ENCODE measurements at places on chromosomes 7 and 10.

- DNase-seq, result no peak
Measured at GRCh38 chr10:101033276-101033675, 2.2 kb downstream of the SFXN3 start.

DNA sequence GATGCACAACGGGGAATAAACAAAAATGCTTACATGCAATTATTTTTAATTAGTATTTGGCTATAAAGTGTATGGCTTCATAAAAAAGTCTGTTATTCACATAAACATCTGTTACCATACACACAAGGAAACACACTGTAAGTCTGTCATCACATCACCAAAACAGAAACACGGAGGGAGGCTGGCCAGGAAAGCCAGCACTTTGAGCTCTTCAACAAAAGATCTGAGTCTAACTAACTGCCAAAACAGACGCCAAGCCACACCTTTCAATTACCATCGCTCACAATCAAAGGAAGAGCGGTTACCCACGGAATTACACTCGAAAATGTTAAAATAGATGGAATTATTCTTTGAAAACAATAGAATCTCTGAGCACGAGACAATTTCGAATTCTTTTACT lies 49.2 kb upstream of the MGMT start:
- no peak for DNase-seq

DNA sequence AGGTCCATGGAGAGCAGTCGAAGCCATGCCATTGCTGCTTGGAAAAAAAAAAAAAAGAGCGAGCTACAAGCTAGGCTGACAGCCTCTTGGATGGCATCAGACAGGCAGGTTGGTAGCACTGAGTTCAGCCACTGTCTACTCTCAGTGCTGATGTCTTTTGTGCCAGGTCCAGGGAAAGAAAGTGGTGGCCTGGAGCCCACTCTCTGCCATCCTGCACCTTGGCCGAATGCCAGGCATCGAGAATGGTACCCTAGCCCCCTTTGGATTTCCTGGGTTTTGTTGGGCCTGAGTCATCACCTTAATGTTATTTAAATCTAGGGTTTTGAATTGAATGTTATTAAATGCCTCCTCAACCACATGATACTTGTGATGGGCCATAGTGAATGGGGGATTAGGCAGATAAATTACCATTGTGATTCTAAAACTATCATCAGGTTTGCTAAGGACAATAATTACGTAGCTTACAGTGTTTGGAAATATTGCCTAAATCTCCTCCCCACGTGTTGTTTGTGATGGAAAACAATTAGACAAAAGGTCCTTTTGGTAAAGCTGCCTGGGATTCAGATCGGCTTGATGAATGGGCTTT lies 195.7 kb upstream of the GPR26 start:
- no peak for DNase-seq

DNA sequence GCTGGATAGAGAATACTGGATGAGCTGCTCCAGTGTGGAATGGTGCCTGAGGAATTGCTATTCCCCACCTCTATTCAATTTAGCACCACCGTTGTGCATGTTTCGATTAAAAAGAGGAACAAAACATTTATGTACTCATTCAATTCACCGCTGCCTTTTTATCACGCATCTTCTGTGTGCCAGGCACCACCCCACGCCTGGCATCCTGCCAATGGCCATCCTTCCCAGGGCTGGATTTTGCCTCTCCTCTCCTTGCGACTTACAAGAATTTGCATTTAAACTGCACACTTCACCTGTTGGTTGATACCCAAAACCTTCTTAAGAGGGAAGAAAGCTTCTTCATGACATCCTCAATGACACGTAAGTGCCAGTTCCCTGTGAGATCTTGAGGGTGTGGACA lies 110.2 kb upstream of the DPP6 start:
- no peak for DNase-seq

DNA sequence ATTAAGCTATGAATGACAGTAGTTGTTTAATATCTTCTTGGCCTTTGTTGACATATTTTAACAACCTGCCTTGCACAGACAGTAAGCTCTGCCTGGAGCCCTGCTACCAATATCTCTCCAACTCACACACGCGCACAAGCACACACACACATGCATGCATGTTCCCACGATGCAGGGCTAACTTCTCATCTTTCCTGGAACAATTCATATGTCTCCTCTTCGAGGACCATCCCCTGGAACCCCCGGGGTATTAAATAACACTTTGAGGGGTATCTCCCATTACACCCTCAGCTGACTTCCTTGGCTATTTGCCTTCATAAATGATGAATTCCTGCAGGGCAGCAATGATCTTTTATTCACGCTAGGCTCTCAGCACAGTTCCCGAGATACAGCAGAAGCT lies 258.0 kb downstream of the TRIL start:
- no peak for DNase-seq

DNA sequence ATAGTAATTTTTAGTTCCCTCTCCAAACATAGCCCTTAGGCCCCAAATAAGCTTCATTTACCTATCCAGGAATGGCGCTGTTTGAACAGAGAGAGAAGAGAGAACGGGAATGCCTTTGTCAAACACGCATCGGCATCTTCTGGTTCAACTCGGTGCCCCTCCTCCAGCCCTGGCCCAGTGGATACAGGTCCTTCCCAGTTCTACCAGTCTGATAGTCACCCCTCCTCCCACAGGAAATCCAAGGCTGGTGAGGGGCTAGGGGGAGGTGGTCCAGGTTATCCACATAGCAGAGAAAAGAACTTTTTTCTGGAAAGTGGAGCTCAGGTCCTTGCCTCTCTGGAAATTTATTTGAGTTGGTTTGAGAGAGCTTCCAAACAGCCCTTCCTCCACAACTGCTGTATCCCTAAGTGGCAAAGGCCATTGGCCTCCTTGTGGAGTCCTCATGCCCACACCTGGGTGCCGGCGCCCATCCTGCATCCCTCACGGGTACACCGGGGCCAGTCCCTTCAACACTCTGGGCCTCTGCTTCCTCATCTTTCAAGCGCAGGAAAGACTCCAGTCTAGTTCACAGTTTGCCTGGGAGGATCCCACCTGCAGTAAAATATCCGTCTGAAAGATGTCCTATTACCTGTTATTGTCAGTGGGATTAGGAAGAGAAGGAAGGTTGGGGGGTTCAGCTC lies 287.4 kb downstream of the CELF2 start:
- DNase-seq, result no peak

DNA sequence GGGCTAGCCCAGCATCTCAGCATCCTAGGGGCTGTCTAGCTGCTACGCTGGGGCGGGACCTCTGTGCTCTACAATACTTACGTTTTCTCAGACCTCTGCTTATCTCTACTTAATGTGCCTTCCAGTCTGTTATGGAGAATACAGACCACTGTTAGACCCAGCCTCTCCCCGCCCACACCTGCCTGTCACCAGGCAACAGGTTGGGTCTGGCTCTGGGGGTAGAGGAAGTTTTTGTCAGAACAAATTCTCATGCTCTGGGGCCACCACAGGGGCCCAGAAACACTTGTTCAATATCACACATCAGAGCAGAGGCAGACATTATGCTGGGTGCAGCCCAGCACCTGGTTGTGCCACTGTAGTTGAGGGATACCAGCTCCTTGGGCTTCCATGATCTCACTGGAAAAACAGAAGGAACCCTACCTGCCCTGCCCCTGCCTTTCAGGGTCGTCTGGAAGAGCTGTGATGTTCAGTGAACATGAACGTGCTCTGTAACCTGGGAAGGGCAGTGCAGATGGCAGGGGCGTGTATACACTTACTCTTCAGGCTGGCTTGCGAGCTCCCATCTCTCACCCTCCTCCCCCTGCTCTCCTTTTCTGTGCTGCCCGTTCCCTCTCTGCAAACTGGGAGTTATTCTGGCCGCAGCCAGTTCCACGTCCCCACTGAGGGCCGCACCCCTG lies 135.2 kb upstream of the PODXL start:
- DNase-seq, result no peak

DNA sequence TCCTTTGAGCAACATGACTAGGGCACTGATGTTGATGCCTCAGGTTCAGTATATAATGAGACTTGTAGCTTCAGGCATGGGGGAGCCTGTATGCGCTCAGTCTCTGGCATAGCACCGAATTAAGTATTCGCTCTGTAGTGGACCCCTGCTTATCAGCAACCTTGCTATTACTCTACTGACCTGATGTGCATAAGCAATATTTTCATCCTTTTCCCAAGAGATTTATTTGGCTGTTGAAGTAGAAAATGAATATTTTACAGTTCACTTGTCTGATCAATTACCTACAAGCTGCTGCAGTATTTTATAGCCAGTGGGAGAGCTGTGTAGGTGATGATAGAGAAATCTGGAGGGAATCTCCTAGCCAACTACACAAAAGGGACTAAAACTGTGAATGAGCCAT lies 781.6 kb upstream of the PHF14 start:
- DNase-seq, result no peak

DNA sequence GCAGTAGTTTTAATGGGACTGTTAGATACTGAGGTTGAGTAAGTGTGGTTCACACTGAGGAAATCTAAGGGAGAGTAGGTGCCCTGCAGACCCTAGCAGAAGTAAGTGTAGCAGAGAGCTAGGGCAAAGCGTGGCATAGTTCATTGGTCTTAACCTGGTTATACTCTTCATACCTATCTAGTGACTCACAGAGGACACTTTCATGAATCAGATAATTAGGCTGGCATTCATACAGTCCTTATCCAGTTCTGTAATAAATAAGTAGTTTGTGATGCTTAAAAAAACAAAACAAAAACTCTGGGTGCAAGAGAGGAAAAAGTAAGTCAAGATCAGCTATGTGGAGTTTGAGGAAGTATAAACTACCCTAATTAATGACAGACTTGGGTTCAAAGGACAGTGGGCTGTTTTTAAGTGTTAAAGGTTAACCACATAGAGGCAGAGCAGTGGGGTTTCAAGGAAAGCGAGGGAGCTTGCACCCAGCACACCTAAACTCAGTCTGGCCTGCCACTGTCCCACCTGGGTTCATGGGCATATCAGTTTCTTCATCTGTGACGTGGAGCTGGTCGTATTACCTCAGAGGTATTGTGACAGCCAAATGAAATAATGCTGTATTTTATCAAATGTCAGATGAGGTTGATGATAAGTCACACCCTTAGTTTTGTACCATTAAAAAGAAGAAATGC lies 27.1 kb downstream of the LMTK2 start:
- DNase-seq, result no peak

GRCh38 chr10:73590881-73591799 lies at the start of gene USP54:
Gene USP54 (minus strand): TSS chr10:73591342. CDS start chr10:73575658, 15,684 bp downstream.
- DNase-seq, result peak; percentile 27

GRCh38 chr10:43064331-43065075 lies 12.4 kb upstream of the RET start:
- DNase-seq, result no peak

DNA sequence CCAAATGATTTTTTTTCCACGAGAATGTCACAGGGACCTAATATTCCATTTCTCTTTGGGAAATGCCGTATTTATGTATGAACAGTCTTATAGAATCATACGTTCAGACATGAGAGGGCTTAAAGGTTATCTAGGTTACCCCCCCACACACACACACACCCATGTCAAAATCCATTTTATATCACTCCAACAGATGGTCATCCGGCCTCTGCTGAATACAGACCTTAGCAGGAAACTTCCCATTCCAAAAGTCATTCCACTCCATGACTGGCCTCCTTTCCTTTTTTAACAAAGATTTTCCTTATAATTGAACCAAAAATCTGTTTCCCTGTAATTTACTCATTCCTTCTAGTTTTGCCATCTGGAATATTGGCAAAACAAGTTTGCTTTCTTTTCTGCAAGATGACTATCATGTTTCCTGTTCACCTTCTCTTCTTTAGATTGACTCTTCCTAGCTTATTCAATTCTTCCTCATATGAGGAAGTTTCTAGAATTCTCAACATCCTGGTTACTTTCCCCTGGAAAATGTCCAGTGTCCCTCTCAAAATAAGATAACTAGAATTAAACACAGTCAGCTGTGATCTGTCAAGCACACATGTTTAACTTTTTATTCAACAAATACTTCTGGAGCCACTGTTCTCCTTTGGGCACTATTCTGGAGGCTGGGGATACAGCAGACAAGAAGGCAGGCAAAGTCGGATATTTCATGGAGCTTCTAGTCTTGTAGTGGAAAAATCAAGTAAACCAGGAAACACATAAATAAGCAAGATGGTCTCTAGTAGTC lies 276.5 kb upstream of the LRGUK start:
- no peak for DNase-seq

DNA sequence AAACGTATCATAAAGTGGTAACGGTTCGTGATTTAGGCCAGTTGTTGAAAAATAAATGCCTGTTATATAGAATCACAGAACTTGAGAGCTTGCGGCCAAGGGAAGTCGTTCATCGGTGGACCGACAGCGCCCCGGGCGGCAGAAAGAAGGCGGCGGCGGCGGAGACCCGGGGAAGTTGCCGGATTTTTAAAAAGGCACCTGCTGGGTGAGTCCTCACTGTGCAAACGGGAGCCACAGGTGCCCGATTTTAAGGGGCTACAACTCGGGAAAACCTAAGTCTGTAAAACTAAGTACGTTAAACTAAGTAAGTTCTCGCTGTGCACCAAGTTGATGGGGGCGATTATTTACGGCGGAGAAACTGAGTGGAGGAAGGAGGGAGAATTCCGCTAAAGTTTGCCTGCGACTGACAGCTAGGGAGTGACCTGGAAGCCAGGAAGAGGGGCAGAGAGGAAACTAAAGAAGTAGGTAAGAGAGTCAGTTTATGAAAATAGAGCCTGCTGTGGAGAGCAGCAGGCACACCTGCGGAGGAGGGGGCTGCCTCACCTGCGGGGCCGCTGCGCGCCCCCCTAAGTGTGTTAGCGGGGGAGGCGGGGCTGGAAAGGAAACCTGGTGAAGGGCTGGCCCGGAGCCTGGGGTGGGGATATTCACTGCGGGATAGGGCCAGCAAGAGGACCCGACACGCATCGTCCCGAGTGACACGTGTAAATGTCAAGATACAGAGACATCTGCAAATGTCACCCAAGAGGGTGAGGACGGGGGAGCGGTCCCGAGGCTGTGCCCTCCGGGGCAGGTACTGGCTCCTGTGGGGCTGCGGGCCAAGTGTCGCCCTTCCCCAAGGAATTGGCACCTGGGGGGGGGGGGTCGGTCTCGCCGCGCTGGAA lies 996 bp downstream of the ADAM12 start:
- peak; percentile 54 for DNase-seq

GRCh38 chr10:63631991-63632390 lies 110.8 kb downstream of the REEP3 start:
- DNase-seq, result no peak

DNA sequence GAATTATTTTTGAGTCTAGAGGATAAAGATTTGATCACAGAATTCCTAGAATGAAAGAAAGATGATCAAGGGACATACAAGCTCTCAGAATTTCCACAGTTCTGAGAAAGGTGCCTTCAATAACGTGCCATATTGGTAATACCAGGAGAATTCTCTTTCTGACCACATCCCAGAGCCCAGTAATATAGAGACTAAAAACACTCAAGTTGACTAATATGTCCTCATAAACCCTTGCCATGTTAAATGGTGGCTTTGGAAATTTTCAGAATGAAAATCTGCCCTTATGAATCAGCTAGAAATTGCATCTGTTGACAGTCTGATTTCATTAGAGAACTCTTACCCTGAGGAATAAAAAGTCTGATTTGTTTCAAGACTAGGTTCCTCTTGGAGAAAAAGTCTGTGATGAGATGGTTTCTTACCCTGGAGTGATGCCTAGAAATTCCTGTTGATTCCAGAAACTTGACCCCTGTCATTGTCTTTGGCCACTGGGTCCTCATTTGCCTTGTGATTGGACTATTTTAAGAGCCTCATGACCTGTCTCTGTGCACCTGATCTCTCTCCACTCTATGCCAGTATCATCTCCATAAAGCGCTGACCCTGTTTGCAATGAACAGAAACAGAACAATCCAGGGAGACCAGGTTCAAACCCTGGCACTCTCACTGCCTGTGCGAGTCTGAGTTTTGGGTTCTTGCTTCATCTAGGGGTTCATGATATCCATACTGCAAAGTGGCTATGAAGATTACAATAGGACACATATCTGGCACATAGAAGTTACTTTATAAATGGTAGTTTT lies 3.3 kb downstream of the IL2RA start:
- DNase-seq, result no peak
